Fibroblast of skin of right biceps (primary cell): ENCODE measurements at places on chromosomes 4 and X.

DNA sequence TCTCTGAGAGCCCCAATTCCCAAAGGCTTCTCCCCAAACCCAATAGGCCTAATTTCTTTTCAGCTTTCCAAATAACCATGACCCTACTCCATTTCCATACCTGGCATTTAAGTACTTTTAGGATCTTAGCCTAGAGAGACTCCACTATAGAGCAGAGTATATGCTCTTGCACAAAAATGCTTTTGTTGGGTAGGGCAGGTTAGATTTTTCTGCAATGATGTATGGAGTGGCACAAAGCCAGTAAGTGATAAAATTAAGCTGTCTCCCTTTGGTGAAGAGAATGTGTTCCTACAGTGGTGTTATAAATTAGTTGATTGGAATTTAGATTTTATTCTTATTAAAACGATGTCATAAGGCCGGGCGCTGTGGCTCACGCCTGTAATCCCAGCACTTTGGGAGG, 124.9 kb downstream of the INPP4B start:
- DNase-seq = peak; percentile 12

DNA sequence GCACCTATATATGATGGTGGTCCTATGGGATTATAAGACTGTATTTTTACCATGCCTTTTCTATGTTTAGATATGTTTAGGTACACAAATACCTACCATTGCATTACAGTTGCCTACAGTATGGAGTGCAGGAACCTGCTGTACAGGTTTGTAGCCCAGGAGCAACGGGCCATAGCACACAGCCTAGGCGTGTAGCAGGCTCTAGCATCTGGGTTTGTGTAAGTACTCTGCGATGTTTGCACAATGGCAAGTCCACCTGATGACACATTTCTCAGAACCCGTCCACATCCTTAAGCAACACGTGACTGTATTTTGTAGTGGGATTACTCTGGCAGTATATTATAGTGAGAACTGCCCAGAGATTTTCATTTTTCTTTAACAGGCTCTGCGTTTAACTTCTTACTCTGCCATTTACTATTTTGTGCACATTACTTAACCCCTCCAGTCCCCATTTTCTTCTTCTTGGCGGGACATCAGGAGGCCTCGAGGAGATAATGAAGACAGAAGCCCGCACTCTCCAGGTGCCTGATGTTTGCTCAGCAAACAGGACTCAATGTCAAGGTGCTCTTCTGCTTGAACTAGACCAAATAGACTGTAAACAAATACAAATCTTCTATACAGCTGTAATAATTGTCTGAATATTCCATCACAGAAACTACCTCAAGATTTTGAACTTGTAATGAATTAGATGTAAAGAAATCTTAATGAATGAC, 102.0 kb upstream of the PDLIM3 start:
- no peak for DNase-seq

DNA sequence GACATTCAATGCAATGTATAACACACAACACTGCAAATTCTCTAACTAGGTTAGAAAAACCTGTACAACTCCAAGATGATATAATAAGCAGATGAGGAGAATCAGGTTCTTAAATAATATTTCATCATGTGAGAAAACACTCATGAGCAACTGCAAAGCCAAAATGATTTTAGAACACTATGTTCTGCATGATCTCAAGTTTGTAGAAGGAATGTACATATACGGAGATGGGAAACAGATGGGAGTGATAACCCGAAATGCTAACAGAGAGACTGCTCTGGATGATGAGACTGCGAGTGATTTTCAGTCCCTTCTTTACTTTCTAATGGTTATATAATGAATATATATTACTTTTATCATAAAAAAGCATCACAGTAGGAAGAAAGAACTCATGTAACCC, 80.9 kb downstream of the PCYT1B start:
- no peak for DNase-seq

GRCh38 chrX:11321986-11322385, 28.8 kb downstream of the AMELX start:
- DNase-seq = no peak

GRCh38 chr4:95059663-95060062, 301.9 kb downstream of the BMPR1B start:
- peak; percentile 16 for DNase-seq

GRCh38 chrX:22192419-22193060, 80.2 kb upstream of the CBLL2 start:
- peak; percentile 41 for DNase-seq
